NCI-H524 (cell line): ENCODE measurements at places on chromosomes 7 and 10.
A peak's percentile ranks its signal among the peaks of the same experiment; 100 is the strongest.

GRCh38 chr10:121501796-121502195, 96.4 kb downstream of the FGFR2 start:
- DNase-seq: no peak

- DNase-seq: no peak
Measured at GRCh38 chr10:30028006-30028737, 31.2 kb downstream of the JCAD start.

- no peak for DNase-seq
Measured at GRCh38 chr7:130145424-130146100, 59.6 kb downstream of the TMEM209 start.

- no peak for DNase-seq
Measured at GRCh38 chr7:597348-598178, 77.9 kb upstream of the PDGFA start.

DNA sequence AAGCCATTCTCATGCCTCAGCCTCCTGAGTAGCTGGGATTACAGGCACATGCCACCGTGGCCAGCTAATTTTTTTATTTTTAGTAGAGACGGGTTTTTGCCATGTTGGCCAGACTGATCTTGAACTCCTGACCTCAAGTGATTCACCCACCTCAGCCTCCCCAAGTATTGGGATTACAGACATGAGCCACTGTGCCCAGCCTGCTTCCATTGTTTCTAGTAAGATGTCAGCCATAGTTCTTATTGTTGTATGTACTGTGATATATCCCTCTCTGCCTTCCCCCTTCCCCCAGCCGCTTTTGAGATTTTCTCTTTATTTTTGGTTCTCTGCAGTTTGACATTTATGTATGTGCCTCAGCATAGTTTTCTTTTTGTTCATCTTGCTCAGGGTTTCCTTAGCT, 87.9 kb upstream of the KLF14 start:
- DNase-seq: no peak

DNA sequence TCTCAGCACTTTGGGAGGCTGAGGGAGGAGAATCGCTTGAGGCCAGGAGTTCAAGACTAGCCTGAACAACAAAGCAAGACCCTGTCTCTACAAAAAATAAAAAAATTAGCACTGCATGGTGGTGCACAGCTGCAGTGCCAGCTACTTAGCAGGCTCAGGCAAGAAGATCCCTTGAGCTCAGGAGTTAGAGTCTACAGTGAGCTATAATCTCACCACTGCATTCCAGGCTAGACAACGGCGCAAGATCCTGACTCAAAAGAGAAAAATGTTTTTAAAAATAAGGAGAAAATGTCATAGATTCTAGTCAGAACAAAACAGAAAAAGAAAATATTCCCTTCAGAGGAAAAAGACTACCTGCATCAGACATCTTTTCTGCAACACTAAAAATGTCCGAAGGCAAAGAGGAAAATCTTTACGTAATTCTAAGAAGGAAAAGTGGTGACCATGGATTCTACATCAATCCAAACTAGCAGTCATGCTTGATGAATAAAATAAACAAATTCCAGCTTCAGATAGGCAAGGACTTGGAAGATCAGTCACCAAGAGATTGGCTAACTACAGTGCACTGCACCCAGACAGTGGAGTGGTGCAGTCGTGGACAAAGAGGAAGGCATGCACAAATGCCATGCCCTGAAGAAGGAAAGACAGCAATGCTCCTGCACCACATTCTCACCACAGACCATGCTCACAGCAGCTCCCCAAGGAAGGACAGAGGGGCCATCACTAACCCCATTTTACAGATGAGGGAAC, 54.3 kb downstream of the ERCC6 start:
- DNase-seq: no peak

DNA sequence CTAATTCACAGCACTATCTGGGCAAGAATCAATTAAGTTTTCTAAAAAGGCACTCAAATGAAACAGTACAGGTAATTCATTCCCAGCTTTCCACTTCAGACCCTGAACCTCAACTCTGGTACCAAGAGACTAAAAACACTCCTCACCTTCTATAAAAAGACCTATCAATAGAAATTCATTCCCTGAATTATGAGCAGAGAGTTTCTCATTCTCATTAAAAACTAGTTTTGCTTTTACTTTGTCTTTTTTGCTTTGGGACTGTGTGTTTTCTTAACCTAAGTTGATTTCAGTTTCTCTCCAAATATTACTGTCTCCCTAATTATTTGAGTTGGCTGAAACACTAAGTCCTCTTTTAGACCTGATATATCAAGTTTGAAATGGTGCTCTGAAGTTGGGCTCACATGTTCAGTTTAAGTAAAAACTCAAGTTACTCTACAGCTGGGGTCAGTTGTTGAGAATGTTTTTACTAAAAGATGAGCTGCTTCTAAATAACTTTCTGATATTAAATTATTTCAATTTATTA, 189.5 kb downstream of the JAZF1 start:
- DNase-seq: no peak

DNA sequence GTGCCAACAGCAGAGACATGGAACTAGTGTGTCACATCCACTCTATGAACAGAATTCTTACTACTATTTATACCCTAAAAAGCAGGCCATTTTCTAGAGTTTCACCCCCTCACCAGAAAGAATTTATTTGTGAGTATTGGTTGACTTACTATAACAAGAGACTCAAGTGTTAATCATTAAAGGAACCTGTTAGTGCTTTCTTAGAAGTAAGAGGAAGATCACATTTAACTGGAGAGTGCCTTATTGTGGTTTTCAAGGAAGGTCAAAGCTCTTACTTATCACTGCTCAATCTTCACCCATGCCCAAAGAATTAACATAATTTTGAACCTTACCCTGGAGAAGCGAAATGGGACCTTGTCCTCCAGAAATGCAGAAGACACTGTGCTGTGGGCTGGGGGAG, 169.3 kb upstream of the PRSS1 start:
- no peak for DNase-seq

DNA sequence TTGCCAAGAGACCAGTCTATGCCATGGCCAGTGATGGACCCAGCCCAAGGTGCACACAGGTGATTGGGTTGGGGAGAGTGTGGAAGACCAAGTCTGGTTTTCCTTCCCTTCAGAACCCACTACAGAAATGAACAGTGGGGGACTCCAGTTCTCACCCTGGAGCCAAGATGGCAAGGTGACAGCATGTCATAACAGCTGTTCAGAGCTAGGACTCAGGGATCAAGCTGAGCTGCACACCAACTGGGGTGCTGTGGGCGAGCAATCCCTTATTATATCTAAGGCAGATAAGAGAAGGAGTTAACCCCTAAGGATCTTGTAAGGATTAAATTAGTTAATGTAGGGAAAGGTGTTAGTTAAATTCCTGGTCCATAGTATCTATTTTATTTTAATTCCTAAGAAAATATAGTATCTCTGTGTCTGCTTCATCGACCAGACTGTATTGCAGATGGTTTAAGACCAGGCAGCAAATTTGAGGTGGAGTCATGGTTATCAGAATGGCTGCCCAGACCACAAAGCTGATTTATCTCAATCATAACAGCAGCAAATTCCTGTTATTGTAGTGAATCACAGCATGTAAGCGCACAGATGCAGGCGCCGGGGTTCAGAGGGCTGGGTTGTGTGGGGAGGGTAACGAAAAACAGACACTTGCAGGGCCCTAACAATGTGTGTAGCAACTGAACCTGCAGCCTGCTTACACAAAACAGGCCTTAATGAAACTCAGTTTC, 208.7 kb upstream of the ZNF32 start:
- no peak for DNase-seq

DNA sequence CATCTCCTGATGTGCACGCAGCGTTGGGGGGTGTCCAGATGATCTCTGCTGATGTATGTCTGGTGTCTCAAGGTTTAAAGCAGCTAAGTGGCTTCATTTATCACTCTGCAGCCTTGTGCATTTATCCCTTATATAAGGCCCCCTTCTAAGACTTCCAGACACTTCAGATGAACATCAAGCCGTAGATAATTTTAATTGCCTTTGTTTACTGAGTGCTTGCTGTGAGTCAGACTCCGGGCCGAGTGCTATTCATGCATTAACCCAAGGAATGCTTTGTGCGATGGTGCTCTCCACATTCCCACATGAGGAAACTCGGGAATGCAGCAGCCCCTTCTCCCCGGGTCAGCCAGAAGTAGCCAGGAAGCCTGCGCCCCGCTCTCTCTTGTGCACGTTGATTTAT, 328.6 kb upstream of the COBL start:
- no peak for DNase-seq

GRCh38 chr10:98262571-98262970, 5.4 kb downstream of the LOXL4 start:
- DNase-seq: peak; percentile 27

GRCh38 chr7:73701357-73701995, 18.0 kb downstream of the STX1A start:
- peak; percentile 83 for DNase-seq

- no peak for DNase-seq
Measured at GRCh38 chr7:29843093-29843492, 36.8 kb downstream of the WIPF3 start.

GRCh38 chr10:97060441-97061084, 125.2 kb downstream of the SLIT1 start:
- DNase-seq: no peak

GRCh38 chr10:12888470-12888869, 113.0 kb downstream of the CCDC3 start:
- no peak for DNase-seq

DNA sequence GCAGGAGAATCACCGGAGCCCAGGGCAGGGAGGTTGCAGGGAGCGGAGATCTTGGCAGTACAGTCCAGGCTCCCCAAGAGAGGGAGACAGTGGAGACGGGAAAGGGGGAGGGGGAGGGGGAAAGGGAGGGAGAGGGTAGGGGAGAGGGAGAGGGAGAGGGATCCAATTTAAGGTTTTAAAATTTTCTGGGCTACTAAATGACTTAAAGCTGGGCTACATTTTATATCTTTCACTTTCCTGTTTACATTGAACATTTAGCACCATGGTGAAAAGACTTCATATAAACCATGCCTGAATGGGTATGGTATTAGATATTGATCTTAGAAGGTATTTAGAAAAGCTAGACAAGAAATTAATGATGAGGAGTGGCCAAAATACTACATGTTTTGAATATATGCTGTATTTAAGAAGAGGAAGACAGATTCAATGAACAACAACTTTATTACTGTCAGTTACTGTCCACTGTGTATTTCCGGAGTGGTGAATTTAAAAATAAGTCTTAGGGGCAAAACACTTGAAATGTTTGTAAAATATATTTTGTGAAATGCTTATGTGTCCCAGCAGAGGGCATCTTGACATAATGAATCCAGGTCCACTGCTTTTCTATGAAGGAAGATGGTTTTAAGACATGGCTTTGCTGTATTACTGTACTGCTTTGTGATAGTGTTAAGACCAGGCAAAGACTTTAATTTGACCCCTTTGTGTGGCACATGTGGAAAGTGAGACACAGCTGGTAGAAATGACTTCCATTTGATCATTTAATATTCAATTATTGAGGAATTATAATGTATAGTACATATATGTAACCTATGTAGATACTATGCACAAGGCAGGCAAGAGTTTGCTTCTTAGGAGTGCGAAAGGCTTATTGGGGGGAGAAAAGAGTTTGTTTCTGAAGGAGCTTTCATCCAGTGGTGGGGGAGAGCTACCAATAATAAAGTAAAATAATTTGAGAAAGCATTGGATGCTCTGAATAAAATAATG, 52.8 kb downstream of the NRF1 start:
- peak; percentile 9 for DNase-seq

GRCh38 chr10:98649170-98649569, 202.4 kb upstream of the HPS1 start:
- no peak for DNase-seq

DNA sequence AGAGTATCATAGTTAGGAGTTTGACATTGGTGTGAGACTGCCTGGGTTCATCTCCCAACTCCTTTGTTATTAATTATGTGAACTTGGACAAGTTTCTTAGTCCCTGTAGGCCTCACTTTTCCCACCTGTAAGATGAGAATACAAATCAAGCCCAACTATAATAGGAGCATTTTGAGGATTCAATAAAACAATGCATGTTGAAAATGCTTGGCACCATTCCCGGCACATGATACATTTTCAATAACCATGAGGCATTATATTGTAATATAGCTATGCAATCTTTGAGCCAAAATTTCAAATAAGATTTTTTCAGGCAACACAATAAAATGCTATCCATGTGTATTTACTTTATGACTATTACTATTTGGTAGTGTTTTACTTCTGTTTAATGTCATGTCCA, 229.0 kb upstream of the SP4 start:
- no peak for DNase-seq

GRCh38 chr7:69429911-69430383, 168.3 kb upstream of the AUTS2 start:
- DNase-seq: no peak

GRCh38 chr7:1761774-1762173, 91.7 kb downstream of the ELFN1 start:
- no peak for DNase-seq

- no peak for DNase-seq
Measured at GRCh38 chr10:88999625-89000024, 9.0 kb downstream of the FAS start.

GRCh38 chr7:1358376-1359050, 100.8 kb downstream of the MICALL2 start:
- no peak for DNase-seq

DNA sequence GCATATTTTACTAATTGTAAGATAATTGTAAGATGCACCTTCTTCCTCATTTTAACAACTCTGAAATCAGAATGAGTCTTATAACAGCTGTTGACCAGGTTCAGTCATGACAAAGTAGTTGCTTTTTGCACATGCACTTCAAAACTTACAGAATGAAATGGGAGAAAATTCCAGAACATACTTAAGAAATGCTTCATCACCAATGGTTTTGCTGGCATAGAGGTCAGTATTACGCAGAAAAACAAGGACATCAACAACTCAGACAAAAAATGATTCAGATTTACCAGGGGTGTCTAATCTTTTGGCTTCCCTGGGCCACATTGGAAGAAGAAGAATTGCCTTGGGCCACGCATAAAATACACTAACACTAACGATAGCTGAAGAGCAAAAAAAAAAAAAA, 13.3 kb downstream of the COL28A1 start:
- no peak for DNase-seq
